ENCODE measurements at places on chromosomes 7 and 10.

DNA sequence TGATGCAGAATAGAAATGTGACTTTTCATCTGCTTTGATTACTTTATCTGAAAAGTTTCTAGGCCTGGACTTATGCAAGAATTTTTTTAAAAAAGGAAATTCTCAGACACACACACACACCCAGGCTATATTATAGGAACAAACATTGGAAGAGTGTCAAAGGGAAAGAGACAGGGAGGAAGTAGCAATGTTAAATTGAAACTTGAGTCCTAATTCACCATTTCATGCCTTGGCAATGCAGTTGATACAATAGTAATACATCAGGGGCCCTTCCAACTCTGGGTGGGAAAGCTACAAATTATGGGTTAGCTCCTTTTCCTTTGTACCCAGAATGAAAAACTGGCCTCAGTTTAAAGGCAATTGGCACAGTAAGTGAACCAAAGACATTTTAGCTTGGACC lies 258.0 kb upstream of the LYZL1 start:
- DNase-seq = no peak

DNA sequence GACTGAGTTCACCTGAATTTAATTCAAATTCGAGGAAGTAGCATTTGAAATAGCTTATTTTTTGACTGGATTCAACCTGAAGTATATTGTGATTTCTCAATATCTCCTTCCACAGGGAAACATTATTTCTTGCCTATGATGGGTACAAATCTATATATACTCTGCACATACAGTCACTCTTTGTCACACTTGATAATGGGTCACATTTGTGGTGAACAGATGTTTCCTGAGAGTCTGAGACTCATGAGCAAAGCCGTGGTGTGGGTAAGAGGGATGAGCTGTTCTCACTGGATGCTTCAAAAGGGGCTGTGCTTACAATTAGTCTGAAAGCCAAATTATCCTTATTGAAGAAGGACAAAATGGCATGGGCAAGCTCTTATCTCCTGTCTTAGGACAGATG lies 18.0 kb upstream of the TBXAS1 start:
- DNase-seq = no peak

DNA sequence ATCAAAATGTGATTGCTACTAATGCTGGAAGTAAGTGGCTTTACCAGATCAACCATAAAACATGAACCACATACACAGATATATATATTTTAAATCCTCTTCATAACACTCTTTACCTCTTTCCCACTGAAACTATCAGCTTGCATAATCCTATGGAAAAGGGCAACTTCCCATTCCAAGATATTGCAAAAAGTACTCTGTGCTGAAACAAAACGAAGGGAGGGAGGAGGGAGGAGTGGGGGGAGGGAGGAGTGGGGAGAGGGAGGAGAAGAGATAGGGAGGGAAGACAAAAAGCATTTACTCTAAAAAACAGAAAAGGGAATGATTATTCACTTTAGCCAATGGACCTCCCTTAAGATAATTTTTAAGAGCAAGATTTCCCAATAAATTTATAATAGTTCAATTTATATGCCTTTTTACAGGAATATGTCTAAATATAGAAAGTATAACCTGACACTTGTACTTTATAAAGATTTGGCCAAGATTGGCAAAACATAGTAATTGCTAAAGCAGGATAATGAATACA lies 344.8 kb upstream of the NFE2L3 start:
- DNase-seq = no peak

DNA sequence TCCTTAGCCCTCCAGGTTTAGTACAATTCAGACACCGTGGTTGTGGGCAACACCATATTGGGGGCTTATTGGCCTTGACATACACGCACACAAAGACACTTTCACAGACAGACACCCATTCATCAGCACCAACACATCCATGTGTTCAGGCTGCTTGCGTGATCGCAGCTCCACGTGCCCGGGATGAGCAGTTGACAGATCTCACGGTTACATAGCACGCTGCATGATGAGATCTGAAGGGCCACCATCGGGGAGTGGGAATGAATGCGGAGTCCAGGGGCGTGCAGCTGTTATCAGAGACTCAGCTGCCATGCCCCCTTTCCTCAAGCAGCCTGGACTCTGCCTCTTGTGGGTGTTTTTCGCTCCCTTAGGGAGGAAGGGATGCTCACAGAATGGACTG lies 285.2 kb downstream of the USP6NL start:
- no peak for DNase-seq

GRCh38 chr7:43590862-43591557 lies 8.1 kb downstream of the STK17A start:
- peak; percentile 83 for DNase-seq

Measured in activated CD4-positive, alpha-beta T cell treated with anti-CD3 and anti-CD28 coated beads, Interleukin-10, Interleukin-2, amounts not matched to agents 100 ng/mL and 50 ng/mL, durations not matched to agents 16 hours and 8 hours (primary cell).